ENCODE measurements at places on chromosomes 5 and 9.
A peak's percentile ranks its signal among the peaks of the same experiment; 100 is the strongest.

GRCh38 chr5:112257976-112258375 is 161.1 kb downstream of the EPB41L4A start:
- DNase-seq: no peak

GRCh38 chr5:75460532-75460931 is 50.9 kb downstream of the CERT1 start:
- DNase-seq: no peak

GRCh38 chr9:69317894-69318293 is 7.1 kb upstream of the ENTREP1 start:
- DNase-seq: peak; percentile 60

GRCh38 chr9:76366275-76366674 is 28.0 kb downstream of the RFK start:
- DNase-seq: no peak

GRCh38 chr9:93080406-93080805 is 15.6 kb upstream of the CARD19 start:
- no peak for DNase-seq

DNA sequence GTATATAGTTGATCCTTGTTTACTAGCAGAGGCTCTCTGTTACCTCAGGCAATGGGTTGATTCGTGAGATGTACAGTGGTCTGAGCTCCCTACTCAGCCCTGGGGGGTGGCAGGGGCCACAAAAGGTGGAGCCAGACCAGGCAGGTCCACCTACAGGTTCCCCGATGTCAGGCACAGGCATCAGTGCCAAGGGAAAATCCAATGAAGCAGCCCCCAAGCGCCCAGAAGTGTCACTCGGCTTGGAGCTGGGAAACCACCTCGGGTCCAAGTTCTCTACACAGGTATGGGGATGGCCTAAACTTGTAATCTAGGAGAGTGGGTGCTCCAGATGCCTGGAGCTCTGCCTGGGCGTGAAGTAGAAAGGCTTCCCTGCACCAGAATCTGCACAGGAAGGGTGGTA is 188.8 kb downstream of the KIAA0825 start:
- no peak for DNase-seq

DNA sequence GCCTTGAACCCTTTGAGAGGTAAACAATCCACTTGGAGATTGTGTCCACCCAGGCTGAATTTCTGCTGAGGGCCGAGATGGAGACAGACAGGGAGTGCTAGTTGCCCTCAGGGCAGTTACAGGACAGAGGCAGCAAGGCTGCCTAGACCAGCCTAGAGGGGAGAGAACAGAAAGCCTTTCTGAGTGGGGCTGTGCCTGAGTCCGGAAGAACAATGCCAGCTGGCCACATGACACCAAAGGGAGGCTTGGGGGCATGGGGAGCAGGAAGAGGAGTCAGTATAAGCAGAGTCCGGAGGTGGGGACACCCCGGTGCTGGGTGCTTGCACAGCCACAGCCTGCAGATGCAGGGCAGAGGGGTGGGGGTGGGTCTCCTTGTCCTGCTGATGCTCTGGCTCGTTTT is 145.7 kb downstream of the CFAP90 start:
- DNase-seq: no peak

GRCh38 chr5:591746-592145 is 20.4 kb upstream of the CEP72 start:
- no peak for DNase-seq

DNA sequence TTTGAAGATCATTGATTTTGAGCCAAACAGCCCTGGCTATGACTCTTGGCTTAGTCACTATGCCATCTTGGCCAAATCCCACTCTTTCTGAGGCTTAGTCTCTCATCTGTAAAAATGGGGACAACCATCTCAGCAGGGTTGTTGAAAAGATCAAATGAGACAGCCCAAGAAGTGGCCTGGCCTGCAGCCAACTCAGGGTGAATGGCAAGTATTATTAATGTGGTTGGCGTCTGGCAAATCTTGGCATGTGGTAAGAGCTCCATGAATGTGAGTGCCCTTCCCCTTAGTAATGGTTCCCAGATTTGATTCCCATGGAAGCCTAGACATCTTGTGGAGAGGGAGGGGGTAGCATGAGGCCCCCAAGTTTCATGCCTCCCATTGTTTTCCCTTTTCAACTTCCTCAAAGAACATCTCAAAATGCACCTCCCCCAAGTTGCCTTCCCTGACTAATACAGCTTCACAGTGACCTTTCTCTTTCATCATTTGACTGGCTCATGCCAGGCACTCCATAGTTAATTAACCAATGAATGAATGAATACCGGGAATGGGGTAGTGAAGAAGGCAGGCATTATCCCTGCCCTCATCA is 11.8 kb upstream of the TGFBI start:
- DNase-seq: no peak

- DNase-seq: peak; percentile 44
These were observed 51.2 kb downstream of the MRPS27 start for GRCh38 chr5:72268753-72269410.

DNA sequence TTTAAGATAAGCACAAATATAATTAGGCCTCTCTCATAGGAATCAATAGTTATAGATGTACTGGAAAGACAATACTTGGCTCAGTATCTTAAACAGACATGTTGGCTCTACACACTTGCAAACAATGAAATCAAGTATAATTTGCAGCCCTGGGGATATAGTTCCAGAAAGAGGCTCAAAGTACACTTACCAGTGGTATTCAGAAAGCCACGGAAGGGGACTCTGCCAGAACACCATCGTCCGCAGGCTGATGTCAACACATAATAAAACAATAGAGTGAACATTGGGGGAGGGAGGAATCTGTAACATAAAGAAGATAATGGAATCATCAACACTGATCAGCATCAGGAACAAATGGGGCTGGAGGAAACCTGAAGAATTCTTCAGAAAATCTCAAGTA is 31.2 kb upstream of the EBF1 start:
- no peak for DNase-seq

DNA sequence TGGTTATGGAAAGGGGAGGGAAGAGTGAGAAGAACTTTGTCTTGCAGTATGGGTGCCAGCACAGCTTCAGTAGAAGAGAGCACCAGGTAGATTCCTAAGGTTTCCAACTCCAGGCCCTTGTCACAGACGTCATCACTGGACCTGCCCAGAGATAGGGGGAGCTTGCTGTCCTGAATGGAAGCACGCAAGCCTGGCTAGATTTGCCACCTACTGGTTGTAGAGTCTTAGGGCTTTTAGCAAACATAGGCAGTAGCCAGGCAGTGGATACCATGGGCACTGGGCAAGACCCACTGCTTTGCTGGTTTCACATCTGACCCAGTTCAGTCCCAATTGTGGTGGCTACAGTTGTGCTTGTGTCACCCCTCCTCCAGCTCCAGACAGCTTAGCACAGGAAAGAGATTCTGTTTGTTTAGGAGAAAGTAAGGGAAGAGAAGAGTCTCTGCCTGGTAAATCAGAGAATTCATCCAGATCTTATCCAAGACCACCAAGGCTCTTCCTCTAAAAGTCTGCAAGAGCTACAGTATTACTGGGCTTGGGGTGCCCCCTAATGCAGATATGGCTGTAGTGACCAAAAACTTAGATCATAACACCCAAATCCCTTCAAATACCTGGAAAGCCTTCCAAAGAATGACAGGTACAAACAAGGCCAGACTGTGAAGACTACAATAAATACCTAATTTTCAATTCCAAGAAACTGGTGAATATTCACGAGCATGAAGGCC is 158.9 kb downstream of the HINT1 start:
- DNase-seq: no peak

- no peak for DNase-seq
These were observed 1.0 kb downstream of the GGTA1 start for GRCh38 chr9:121498487-121499176.

DNA sequence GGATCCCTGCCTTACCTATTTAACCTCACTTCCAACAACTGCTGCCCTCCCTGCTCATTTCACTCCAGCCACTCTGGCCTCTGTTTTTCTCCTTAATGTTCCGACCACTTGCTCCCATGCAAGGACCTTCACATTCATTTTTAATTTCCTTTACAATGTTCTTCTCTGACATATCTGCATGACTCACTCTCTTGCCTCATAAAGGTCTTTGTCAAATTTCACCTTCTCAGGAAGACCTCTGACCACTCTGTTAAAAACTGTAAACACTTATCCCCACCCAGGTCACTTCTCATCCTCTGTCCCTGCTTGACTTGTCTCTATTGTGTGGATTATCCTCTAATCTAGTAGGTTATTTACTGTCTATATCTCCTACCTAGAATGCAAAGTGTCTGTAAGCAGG is 751.2 kb downstream of the BRINP1 start:
- no peak for DNase-seq

DNA sequence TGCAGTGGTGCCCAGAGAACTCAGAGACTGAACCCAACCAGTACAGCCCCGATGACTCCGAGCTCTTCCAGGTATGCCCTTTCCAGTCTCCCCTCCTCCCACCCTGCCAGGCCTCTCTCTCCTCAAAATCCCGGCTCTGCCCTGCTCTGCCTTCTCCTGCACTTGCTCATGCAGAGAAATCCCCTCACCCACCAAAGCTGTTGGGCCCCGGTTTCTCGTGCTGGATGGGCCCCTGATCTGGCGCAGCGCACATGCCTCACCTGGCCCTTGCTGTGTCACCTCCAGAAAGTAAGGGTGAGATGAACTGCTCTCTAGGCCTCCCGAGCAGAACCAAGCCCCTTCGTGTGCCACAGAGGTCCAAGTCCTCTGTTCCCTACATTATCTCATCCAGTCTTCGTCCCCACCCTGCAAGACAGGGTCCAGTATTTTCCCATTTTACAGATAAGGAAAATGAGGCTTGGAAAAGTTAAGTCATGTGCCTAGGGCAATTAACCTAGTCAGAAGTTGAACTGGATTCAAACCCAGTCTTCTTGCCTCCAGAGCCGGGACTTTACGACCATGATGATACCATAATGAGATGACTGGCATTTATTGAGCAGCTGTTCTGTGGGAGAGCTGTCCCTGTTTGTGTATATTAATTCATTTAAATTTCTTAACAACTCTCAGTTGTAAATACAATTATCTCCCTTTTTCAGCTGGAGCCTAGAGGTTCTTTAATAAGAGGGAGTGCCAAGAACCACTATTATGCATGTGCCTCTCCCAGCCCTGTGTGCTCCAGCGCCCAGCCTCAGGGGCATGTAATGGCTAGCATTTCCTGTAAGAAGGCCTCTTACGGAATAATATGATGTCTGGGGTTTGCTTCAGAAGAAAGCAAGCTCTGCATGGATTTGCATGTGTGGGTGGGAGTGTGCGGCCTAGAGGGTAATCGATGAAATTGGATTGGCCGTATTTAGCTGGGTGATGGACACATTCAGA is 90.7 kb downstream of the PPARGC1B start:
- no peak for DNase-seq

DNA sequence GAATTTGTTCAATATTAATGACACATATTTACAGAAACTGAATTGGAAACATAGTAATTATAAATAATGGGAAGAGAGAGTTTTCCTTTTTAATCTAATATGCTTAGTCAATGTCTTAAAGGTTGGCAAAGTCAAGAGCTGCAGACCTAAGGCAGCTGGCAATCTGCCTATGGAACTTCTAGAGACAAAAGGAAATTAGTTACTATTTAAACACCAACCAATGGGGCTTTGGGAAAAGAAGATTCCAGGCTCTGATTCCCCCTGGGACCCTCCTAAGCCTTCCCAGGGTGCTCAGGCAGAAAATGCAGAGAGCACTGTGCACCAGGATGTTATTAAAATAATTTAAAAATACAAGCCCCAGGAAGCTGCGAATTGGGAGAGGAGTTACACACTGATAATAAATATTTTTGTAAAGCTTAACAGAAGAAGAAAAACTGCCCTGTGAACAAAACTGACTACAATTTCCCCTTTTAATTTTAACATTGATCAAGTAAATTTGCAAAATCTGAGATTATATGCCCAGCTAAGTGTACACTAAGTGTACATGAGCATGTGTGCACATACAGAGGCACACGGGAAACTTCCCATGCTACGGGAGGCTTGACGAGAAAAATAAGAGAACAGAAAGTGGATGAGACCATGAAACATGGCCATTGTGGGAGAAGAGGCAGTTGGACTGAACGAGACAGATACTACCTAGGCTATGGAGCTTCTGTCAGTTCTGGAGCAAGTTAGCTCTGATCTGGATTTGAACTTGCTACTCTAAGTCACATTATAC is 77.4 kb upstream of the ADAMTS16 start:
- no peak for DNase-seq

GRCh38 chr5:73999297-73999696 is 373.3 kb downstream of the ARHGEF28 start:
- no peak for DNase-seq

GRCh38 chr9:36961051-36961450 is 73.0 kb downstream of the PAX5 start:
- no peak for DNase-seq

- peak; percentile 6 for DNase-seq
These were observed 118.1 kb downstream of the DPYSL3 start for GRCh38 chr5:147391781-147392180.

DNA sequence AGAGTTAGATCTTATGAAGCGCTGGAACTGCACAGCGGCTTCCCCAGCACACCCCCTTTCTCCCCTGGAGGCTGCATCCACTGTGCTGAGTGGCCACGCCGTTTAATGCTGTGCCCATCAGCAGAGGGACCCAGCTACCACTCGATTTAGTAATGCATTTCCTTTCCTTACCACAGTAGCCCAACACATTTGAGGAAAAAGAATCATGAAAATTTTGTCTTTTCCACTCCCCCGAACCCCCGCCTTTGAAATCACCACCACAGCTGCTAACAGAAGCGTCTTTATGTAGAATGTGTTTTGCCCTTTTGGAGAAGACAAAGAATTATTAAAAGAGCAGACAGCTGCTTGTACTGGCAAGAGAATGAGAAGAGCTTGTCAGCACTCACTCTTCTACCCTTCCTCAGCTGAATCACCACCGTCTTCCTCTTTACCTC is 73.2 kb downstream of the ACER2 start:
- no peak for DNase-seq

- no peak for DNase-seq
These were observed 154.7 kb downstream of the ATP10B start for GRCh38 chr5:160697281-160697680.

DNA sequence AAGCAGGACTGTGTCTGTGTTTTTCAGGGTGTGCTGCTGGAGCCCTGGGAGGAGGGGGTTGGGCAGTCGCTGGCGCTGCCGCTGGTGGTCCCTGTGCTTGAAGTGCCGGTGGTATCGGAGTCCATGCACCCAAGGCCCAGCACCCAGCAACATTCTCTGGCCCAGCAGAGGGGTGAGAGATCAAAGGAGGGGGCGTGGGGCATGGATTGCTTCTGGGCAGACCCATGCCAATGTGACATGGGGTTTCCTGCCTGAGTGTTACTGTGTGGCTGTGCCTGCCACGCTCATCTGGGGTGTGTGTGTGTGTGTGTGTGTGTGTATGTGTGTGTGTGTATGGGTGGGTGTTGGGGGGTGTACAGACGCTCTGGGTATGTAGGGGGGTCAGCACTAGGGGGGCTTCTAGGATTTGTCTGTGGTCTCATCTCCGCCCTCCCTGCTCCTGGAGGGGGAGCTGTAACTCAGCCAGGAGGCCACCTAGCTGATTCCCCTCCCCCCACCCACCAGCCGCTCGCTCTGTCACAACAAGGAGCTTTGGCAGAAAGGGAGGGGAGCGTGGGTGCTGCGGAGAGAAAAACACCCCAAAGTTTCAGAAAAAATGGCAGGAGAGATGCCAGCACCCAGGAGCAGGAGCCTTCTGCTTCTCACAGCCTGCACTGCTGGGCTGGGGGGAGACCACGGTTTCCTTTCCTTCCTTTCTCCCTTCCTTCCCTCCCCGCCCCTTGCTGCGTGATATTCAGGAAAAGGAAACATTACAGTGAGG is 35.9 kb upstream of the HSPA9 start:
- no peak for DNase-seq

All from activated CD4-positive, alpha-beta T cell treated with anti-CD3 and anti-CD28 coated beads, Interleukin-10, Interleukin-2, amounts not matched to agents 100 ng/mL and 50 ng/mL, durations not matched to agents 16 hours and 8 hours (primary cell).